ENCODE measurements at places on chromosomes 12 and 14.

DNA sequence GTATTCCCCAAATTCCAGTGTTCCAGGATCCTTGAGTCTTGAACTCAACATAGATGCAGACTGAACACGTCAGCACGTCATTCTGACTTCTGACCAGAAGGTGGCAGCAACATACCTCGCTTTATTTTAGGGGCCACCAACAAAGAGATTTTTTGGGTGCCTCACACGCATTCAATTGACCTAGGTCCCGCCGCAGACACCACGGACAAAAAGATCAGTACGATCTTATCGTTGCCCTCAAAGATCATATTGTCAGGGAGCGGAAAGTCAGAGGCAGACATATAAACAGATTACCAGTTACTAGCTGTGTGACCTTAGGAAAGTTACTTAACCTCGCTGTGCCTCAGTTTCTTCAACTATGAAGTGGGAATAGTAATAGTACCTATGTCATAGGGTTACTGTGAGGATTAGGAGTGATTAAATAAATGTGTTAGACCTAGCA, 6.5 kb upstream of the PRPH start:
- peak; percentile 35 for DNase-seq

DNA sequence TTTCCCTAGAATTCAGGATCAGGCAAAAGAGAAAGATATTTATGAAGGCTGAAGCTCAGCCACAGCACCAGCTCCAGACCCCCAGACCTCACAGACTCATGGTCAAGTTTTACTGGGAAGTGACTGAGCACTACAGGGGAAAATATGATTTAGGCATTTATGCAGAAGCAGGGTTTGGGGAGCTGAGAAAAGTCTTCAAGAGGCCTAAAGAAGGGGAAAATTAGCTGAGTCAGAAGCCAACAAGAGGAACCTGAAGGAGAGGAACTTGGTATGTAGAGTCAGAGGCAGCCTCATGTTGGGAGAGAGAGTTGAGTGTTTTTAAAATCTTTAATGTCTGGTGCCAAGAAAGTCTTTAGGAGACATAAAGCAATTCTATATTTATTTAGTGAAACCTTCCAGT, 63.0 kb downstream of the FOS start:
- no peak for DNase-seq

DNA sequence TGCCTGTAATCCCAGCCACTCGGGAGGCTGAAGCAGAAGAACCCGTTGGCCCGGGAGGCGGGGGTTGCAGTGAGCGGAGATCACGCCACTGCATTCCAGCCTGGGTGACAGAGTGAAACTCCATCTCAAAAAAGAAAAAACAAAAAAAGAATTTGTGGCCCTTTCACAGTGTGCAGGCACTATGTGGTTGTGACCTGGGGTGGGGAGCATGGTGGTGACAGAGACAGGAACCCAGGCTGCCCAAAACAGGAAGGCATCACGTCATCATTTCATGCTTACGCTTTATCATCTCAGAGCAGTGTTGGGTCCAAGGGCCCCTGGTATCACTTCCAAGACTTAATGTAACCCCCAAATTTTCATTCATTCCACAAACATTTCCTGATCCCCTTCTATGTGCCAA, 175.7 kb upstream of the GSC start:
- DNase-seq = no peak

- no peak for DNase-seq
Measured at GRCh38 chr12:112664569-112664968, 127.0 kb upstream of the RPH3A start.

- no peak for DNase-seq
Measured at GRCh38 chr12:54981796-54982195, 2.8 kb downstream of the TESPA1 start.

DNA sequence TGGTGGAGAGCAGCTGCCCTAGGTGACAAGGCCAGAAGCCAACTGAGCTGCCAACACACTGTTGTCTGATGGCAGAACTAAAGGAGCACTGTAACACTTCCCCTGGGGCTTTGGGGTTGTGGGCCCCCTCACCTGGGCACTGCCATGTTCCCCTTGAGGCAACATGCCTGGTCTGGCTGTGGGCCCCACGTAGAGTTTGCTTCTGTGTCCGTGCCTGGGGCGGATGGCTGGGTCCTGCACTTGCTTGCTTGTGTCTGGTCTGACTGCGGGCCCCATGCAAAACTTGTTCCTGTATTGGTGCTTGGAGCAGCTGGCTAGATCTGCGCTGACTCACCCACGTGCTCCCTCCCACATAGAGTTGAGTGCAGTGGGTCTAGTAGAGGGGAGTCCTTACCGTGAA, 78.4 kb downstream of the MNAT1 start:
- DNase-seq = no peak

DNA sequence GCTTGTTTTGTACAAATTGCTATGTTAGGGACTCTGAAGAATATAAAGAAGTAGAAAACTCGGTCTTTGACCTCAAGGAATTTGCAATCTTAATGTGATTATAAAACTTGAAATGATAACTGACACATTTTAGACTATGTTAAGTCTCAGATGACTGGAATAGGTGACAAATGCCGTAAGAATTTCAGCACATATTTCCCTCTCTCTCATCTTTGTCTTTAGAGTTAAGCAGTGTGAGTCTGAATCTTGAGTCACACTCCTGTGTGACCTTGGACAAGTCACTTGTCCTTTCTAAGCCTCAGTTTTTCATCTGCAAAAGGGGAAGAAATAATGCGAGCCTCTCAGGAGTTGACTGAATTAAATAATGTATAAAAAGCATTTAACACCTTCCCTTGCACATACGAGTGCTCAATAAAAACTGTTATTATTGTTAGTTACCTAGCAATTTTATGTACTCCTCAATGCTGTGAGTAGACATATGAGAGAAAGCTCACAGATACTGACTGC, 103.7 kb downstream of the DYRK2 start:
- DNase-seq = no peak

DNA sequence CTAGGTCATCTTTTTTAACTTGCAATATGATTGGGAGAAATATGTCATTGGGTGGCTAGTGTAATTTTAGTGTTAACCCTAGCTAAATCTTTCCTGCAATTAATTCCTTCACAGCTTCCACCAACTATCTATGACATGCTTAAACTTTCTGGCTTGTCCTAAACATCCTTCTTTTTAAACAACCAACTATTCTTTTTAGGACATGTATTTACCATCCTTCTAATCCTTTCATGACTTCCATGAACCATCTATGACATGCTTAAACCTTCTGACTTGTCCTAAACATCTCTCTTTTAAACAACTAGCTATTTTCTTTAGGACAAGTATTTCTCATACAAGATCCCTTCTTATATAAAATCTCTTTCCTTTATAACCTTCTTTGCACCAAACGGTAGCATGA, 179.6 kb upstream of the PDZRN4 start:
- DNase-seq = no peak

GRCh38 chr12:81863406-81863805, 104.3 kb upstream of the PPFIA2 start:
- DNase-seq = no peak

GRCh38 chr14:33282331-33283230, 343.9 kb downstream of the NPAS3 start:
- DNase-seq = no peak

GRCh38 chr12:24719293-24719721, 229.6 kb downstream of the BCAT1 start:
- DNase-seq = peak; percentile 16

- DNase-seq = no peak
Measured at GRCh38 chr12:46342562-46343033, 30.0 kb downstream of the SLC38A2 start.

DNA sequence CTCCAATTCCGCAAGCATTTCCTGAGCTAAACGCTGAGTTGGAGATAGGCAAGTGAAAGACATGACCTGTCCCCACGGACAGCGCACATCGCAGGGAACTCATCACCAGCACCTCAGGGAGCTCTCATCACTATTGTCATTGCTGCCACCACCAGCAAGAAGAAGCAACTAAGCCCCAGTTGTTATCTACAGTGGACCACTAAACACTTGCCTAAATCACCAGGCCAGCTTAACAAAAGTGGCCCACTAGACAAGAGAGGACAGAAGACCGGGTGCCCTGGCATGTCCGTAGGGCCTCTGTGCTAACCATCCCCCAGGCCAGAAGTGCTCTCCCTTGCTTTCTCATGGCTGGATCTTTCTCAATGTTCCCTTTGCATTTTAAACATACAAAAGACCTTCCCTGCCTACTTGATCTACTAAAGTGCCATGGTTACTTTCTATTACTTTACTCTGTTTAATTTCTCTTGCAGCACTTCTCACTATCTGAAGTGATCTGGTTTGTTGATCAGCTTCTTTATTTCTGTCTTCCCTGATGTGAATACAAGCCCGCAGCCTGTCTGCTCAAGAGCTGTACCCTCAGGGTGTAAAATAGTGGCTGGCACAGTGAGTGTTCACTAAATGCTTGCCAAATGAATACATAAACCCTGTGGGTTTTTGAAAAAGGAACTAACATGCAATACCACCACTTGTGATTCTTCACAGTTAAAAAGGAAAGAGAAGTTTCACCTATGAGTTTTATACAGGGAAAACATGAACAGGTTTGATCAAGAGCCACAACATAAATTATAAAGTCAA, 60.9 kb upstream of the RFLNA start:
- peak; percentile 20 for DNase-seq

DNA sequence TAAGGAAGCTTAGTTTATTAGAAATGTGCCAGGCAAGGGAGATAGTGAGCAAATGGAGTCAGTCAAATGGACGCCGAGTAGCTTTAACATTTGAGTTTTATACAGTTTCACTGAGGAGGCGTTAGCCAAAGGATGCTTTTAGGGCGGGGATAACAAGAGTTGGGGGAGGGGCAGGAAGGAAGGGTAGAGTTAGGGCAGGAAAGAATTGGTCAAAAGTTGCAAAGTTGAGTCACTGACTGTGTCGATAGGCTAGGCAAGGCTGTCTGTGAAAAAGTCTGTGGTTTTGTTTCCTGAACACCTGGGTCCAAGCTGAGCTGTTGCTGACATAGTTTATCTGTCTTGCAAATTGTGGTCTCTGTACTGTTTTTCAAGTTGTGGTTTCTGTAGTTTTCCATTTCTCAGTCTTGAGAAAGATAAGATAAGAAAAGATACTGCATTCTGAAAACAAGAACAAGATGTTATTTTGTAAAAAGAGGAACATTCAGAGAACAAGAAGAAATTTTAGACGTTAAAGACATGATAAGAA, 62.6 kb upstream of the RESF1 start:
- no peak for DNase-seq

- no peak for DNase-seq
Measured at GRCh38 chr14:61203081-61203753, 77.9 kb downstream of the TMEM30B start.

DNA sequence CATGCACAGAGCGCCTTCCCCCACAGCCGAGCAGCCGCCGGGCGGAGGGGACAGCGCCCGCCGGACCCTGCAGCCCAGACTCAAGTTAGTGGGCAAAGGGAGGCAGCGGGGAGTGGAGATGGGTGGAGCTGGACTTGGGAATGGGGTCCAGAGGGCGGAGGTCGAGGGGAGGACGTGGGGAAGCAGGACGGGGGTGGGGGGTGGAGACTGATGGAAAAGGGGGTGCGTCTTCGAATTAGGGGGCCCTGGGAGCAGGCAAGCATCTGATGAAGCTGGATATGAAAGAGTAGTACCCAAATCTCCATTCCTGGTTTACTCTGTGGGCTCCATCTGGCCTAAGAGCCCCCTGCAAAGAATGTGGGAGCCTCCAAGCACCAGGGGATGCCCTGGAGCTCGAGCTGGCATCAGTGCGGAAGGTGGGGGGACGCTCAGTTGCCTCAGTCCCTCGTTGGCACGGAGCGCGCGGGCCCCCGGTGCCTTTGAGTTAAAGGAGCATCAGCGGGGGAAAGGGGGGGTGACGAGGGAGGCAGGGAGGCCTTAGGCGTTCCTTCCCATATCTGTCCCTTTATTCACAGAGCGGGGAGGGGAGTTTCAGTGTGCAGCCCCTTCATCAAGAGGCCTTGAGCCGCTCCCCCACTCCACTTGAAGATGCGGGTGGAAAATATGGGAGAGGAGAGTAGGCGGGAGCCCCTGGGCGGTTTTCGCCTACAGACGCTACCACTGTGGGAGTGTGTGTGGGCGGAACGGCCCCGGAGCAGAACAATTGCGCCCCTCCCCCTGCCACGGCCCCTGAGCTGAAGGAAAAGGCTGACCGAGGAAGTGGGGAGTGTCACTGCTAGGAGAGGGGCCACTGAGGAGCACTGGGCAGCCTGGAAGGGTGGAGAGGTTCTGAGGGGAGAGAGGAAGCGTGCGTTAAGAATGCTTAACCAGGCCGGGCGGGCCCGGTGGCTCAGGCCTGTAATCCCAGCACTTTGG, 644 bp downstream of the NAB2 start:
- no peak for DNase-seq

DNA sequence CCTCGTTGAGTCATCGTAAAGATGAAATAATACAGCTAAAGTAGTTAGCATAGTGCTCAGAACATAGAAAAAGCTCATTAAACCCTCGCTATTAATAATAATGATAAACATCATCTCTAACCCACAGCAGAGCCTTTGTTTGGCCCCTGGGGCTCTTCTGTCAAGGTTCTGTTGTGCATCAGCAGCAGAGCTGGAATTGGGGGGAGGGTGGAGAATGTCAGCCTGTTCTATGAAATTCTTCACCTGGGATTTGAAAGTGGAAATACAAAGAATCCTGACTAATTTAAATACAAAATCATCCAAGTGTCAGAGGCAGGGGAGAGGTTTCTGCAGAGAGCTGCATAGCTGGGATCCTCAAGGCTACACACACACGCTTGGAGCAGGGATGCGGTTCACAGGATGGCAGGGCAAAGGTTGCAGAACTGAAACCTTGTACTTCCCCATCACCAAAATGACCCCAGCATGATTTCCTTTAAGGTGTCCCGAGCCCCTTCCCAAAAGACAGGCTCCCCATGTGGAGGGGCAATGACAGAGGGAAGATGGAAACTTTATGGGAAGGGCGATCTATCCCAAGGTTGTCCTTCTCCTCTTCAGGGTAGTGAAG, 71.8 kb downstream of the DAD1 start:
- DNase-seq = no peak

- no peak for DNase-seq
Measured at GRCh38 chr12:3216726-3217682, 139.8 kb downstream of the TSPAN9 start.

GRCh38 chr14:94027566-94028449, 1.7 kb downstream of the OTUB2 start:
- DNase-seq = no peak

DNA sequence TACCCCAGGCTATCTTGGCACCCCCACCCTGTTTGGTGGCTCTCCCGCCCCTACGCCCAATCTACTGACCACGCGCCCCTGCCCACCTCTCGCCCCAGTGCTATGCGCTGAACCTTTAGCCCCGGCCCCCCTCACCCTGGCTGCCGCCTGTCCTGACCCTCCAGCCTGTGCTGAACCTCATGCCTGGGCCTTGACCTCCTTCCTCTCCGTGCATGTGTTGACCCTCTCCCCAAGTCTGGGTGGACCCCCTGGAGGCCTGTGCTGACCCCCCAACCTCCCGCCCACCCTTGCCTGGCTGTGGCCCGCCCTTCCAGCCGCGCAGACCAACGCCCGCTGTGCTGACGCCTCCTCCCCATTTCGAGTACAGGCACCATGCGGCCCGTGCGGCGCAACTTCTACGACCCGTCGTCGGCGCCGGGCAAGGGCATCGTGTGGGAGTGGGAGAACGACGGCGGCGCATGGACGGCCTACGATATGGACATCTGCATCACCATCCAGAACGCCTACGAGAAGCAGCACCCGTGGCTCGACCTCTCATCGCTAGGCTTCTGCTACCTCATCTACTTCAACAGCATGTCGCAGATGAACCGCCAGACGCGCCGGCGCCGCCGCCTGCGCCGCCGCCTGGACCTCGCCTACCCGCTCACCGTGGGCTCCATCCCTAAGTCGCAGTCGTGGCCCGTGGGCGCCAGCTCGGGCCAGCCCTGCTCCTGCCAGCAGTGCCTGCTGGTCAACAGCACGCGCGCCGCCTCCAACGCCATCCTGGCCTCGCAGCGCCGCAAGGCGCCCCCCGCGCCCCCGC, 20.7 kb downstream of the DTX1 start:
- no peak for DNase-seq

- no peak for DNase-seq
Measured at GRCh38 chr14:32354716-32355115, 25.6 kb downstream of the AKAP6 start.

Data from SK-N-MC (cell line).